ENCODE measurements at places on chromosomes 5 and 9. TPM values are rescaled to one million over a fixed set of nuclear protein-coding genes. Genes with fewer than 3 reads are reported as not detected.

The ZFP37 gene
- total RNA-seq = 0.82 TPM

The TAF11L4 gene
- not detected for total RNA-seq

The PNPLA7 gene
- 10.7 TPM for total RNA-seq

The C9orf40 gene
- 2.3 TPM for total RNA-seq

The TBCA gene
- 119 TPM for total RNA-seq

The PCAT7 gene
- not detected for total RNA-seq

The CCDC183 gene
- total RNA-seq = 2.2 TPM

The COL15A1 gene
- total RNA-seq = 47.2 TPM

The EQTN gene
- total RNA-seq = not detected

The LECT2 gene
- total RNA-seq = not detected

The IFNK gene
- total RNA-seq = not detected
